ENCODE measurements at places on chromosomes 5 and 9.

- DNase-seq = no peak
Observed at GRCh38 chr5:16520841-16521240, 55.2 kb upstream of the ZNF622 start.

DNA sequence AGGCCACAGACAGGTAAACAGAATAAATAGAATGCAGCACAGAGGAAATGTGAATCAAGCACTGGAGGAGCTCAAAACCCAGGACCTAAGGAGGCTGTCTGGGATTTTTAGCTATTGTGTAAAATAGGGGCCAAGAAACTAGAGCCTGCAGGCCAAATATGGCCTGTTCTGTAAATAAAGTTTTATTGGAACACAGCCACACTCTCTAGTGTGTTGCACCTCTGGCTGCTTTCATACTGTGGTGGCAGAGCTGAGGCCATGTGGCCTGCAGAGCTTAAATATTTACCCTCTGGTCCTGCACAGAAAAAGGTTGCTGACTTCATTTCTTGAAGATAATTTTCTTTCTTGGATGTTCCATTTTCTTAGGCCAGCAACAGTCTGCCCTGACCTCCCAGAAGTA lies 136.4 kb downstream of the WDR41 start:
- no peak for DNase-seq

DNA sequence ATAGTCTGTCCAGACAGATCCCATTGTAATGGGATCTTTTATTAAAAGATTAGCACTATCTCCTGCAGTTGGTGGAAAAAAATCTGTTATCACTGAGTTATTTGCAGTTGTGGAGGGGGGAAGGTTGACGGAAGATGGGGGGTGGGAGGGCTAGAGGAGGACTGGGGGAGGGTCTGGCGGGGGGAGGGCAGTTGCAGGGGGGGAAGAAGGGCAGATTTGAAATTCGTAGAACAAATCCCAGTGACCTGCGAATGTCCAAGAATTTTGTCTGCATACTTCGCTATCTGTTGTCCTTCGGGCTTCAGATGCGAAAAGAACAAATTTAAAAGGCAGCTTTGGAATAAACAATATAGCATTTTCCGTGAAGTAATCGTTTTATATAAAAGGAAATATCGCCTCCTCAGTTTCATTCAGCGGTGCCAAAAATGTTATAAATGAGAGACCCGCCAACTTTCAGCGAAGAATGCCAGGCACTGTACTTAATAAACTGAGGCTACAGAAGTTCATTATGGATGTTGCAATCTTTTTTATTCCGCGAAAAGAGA lies 1.3 kb upstream of the FST start:
- DNase-seq = no peak

DNA sequence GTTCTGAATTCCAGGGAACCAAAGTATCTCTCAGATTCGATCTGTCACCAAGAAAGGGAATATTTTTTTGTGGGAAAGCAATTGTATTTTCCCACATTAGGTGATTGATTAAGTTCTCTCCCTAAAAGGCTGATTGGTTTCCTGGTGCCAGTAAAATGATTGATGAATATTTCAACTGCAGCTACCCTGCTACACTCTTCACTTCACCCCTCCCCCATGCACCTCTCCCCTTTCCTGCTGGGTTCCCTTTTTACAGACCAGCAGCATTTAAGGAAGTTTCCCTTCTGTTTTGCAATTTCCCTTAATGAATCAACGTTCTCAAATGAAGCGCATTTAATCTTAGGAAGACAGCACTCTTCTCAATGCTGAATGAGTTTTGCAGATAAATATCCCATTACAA lies 13.1 kb downstream of the NR6A1 start:
- DNase-seq = no peak

- DNase-seq = no peak
Observed at GRCh38 chr5:129917224-129917623, 13.0 kb downstream of the CHSY3 start.

- no peak for DNase-seq
Observed at GRCh38 chr9:120528829-120529228, 51.1 kb downstream of the CDK5RAP2 start.

GRCh38 chr9:38442473-38443096 lies 18.3 kb upstream of the IGFBPL1 start:
- DNase-seq = no peak

Data from GM12864 (cell line).